ENCODE measurements at places on chromosomes 11 and 22. TPM values are rescaled to one million over a fixed set of nuclear protein-coding genes. Genes with fewer than 3 reads are reported as not detected.

GRCh38 chr11:132872211-132872610, 660.1 kb downstream of the OPCML start:
- no peak for DNase-seq

DNA sequence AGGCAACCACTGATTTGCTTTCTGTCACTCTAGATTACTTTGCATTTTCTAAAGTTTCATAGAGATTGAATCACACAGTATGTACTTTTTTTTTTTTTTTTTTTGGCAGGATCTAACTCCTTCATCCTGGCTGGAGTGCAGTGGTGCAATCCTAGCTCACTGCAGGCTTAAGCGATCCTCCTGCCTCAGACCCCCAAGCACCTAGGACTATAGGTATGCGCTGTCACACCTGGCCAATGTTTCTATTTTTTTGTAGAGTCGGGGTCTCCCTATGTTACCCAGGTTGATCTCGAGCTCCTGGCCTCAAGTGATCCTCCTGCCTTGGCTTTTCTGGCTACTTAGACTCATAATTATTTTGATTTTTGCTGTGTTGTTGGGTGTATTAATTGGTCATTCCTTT, 294.6 kb upstream of the CTSC start:
- no peak for DNase-seq

C22orf31 gene
- total RNA-seq, result not detected

GRCh38 chr11:45209891-45210699, 63.7 kb downstream of the PRDM11 start:
- peak; percentile 21 for DNase-seq

DNA sequence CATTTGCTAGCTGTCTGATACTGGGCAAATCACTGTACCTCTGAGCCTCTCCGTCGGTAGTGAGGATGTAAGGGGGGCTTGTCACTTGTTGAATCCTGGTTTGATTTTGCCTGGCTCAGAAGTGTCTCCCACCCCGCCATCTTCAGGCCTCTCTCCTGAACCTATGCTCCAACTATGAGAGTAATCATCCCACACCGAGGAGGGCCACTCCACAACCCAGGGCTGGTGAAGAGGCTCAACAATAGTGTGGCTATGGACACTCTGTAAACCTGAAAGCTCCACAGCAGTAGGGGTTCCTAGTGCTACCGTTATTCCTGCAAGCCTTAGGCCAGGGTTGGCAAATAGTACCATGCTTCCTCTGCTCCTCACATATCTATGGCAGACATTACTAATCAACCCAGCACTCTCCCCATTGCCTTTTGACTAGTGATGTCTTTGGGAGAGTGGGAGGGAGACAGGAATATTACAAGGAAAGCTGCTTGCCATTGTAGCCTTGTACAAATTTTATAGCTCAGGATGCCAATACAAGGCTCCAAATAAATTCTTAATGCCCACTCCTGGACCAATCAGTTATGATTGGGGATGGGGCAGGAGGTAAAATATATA, 134.0 kb upstream of the TEAD1 start:
- peak; percentile 73 for DNase-seq

DNA sequence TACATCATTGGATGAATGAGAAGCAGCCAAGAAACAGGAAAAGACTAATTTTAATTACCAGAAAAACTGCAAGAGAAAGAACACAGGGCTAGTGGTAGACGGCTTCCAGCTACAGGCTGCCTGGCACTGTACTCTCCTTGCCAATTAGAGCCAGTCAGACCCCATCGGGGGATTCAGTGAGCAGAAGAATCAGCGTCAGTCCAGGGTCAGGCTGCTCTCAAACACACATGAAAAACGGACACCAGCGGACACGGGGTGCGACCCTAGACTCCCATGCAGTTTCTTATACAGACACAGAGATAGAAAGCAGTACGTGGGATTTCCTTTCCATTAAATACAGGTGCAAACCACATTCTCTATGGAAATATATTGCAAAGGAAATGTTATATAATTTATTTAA, 1.1 kb upstream of the CNTN5 start:
- no peak for DNase-seq

CARD16 gene
- 7.9 TPM for total RNA-seq

DNA sequence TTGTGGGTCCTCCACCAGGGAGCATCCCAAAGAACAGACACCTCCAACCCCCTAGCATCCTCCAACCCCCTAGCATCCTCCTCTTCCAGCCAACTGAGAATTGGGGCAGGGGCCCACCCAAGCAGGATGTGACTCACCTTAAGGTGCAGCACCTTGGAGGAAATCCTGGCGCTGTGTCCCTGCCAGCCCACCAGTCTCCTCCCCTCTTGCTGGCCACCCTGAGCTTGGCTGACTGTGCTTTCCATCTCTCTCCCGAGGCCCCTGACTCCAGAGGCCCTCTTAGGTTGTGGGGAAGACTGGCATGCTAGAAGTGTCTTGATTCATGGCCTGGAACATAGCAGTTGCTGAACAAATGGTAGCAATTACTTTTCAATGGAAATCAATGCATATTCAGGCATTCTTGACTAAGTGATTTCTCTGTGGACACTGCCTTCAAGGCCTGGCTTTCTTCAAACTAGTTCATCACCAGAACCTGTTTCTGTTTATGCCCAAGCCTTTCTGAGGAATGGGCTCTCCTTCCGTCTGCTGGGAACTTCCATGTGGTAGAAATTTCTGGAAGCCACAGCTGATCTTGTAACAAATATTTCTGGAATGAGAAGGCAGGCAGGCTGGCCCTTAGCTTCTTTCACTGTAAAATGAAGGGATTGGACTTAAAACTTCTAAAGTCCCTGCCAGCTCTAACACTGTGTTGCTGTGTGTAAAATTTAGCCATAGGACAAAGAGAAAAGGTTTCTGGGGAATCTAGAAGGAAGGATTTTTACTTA, 60.5 kb downstream of the CEP164 start:
- peak; percentile 77 for DNase-seq

Measured in IMR-90 (cell line).